Myocyte (in vitro differentiated cells): ENCODE measurements at places on chromosomes 2 and 18. TPM values are rescaled to one million over a fixed set of nuclear protein-coding genes. Genes with fewer than 3 reads are reported as not detected.

DNA sequence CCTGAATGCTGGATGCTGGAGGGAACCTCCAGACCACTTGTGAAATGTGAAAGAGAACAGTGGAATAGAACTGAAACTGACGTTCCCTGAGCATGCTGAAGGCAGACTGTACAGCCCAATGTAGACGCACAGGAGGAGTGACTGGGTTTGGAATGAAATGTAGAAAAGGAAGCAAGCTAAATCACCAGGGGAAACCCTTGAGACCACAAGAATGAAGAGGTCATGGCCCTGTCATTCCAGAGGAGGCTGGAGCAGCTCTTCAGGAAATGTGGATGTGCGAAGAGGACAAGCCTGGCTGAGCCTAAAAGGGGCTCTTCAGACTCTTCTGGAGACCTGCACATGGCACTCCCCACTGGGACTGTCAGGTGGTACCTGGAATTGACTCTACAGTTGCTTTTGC, 118.5 kb upstream of the ALPP start:
- DNase-seq: peak; percentile 89

GRCh38 chr2:105404736-105405135, 5.9 kb upstream of the FHL2 start:
- DNase-seq: peak; percentile 81

DNA sequence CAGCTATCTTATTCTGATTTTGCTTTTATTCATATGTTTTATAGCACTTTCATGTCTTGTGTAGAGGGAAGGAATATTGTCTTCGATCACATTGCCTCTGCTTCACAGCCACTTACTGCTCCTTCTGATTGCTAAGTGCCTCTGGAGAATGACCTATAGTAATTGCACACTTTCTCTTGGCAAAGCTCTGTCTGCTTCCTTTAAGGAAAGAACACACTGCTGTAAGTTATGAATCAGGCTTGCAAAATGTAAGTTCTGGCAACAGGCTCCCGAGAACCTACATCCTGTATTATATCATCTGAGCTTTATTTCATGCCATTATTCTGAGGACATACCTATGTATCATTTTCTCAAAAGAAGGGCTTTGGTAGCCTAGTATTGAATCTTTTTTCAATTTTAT, 170.7 kb downstream of the ZNF804A start:
- no peak for DNase-seq

The IL1RN gene
- not detected in 2 replicates for total RNA-seq

The CDKL4 gene
- 1.6 and 3.5 TPM in 2 replicates for total RNA-seq

The ASNSD1 gene
- total RNA-seq: 71.9 and 74.0 TPM in 2 replicates

DNA sequence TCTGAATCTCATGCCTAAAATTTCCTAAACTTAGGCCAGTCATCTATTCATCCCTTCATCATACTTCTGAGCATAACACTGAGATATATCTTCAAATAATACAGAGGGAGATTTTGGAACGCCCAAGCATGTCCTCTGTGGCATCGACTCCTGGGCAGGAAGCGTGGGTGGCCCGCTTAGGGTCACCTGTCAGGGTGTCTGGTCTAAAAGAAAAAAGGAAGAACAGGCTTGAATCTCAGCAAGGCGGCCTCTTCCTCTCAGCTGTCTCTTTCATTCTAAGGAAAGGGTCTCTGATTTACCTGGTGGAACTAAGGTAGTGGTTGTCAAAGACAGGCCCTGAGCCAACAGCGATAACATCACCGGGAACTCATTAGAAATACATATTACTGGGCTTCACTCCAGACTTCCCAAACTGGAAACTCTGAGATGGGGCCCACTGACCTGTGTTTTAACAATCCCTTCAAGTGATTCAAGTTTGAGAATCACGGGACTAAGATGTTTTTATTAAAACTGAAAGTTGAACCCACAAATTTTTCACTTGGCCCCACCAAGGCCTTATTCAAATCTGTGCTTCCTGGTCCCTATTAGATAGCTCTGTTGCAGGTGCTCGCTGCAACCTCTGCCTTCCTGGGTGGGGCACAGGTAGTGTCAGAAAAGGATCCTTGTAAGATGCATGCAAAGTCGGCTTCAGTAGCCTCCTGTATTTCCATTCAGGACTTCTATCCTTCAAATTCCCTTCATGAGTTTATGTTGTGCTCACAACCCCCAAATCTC, 162.3 kb upstream of the CCDC68 start:
- no peak for DNase-seq

- DNase-seq: no peak
These were observed 89.8 kb downstream of the KLHL14 start for GRCh38 chr18:32683044-32683443.

DNA sequence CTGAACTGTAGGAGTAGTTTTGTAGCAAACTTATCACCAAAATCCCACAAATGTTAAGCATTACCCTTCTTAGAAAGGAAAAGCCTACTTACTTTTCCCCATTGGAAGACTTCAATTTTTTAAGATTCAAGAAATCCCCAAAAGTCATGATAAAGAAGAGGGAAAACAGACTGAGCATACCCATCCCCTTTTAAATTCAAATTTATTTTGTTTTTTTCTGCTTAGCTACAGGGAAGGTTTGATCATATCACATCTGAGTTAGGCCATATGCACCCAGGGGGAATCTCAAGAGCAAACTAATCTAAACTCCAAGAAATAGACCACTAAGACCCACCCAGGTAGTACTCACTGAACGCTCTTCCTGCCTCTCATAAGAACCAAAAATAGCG, 174.6 kb downstream of the TGIF1 start:
- DNase-seq: no peak

The TFPI gene
- total RNA-seq: 151 and 170 TPM in 2 replicates

GRCh38 chr2:111706481-111707001, 177.5 kb downstream of the ANAPC1 start:
- DNase-seq: no peak

DNA sequence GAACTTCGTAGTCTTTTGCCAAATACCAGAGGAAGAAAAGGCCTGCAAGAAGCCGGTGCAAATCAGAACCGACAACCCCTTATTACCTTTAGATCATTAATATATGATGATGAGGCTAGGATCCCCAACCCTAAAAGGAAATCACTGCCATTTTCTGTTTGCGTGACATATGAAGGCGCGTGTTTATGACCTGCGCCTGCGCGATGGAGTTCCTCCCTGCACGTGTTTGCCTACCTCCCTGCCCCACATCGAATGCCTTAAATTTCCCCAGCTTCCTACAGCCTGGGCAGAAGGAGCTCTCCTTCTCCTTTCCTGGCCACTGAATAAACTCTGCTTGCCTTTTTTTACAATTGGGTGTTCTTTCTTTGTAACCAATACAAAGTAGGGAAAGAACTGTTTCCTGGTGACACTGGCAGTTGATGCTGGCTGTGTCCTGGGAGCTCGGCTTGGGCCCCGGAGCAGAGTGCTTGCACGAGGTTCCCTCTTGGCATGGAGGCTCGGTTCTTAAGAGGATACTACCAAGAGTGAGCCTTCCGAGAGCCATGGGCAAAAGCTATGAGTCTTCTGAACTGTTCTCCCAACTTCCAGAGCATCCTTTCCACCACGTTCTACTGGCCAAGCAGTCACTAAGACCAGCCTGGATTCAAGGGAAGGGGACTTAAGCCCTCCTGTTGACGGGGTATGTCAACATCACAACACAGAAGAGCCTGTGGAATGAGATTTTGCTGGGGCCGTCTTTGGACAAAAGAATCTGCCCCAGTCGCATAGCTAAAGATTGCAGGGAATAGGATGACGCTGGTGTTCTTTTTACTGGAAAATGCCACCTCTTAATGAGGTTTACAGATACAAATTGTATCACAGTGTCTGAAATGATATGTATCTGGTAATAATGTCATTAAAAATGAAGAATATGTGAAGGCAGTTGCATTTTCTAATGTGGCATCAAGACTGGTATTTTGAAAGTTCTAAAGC, 179.8 kb downstream of the SH3BP4 start:
- no peak for DNase-seq

GRCh38 chr2:68853035-68853434, 18.2 kb downstream of the BMP10 start:
- DNase-seq: no peak

GRCh38 chr2:82539280-82539621, 1919.8 kb downstream of the SUCLG1 start:
- DNase-seq: no peak

DNA sequence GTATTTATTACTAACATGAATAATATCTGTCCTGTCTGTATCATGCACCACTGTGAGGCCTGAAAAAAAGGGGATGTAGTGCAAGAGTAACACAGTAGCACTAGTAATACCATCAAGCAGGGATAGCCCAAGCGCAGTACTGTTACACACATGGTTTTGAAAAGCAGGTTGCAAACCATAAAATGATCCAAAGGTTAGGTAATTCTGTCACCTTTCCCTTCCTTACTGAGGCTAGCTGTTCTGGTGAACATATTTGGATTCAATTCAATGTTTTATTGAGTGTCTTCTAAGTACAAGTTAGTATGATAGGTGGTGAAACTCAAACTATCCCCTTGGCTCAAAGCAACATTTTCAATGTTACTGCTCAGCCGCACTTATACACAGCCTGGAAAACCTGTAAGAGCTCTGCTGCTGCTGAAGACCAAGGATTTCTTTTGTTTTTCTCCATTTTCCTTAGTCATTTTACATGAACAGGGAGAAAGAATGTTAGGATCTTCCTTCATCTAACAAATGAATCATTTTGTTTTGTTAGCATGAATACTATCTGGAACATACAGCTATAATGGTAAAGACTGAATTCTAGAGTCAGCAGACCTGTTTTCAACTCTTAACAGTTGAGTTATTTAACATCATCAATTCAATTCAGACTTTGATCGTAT, 102.5 kb upstream of the ITPRID2 start:
- no peak for DNase-seq

The GIGYF2 gene
- 63.3 and 67.8 TPM in 2 replicates for total RNA-seq

The IL36A gene
- not detected in 2 replicates for total RNA-seq

The HOXD3 gene
- not detected in 2 replicates for total RNA-seq

The SF3B1 gene
- 285 and 321 TPM in 2 replicates for total RNA-seq

The POTEJ gene
- total RNA-seq: not detected in 2 replicates

DNA sequence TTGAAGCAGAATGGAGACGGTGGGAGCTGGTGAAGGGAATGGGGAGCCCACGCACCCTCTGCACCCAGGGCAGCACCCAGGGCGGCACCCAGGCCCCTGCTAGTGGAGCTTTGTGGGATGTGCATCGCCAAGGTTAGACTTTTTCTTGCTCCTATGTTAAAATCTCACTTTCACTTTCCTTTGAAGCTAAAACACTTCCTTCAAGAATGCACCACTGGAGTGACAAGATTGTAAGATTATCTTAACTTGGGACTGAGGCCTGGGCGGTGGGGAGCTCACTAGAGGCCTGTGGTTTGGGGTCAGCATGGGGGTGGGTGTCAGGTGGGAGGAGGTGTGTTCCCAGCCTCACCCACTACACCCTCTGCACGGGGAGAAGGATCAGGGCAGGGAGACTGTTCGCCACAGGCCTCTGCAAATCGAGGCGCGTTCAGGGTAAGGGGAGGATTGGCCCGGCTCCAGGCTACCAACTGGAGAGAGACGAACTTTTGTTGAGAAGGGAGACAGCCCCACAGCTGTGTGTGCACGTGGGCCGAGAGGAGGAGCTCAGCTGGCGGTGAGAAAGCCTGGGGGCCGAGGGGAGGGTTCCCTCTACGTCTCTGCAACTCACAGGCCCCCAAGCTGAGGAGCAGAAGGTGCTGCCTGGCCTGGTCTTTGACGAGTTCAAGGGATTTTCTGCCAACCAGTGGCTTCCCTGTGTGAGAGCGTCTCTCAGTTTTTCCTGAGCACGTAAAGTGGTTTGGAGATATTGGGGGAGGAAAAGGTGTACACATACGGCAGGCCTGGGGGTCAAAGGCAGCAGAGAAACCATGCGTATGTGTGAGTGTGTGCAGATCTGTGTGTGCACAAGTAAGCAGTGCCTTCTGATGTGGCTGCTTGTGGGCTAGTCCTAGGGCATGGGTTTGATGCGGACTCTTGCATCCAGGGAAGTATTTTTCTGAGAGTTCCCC, 147.7 kb downstream of the KLHL29 start:
- DNase-seq: no peak

The PLB1 gene
- 0.24 and 0.31 TPM in 2 replicates for total RNA-seq

DNA sequence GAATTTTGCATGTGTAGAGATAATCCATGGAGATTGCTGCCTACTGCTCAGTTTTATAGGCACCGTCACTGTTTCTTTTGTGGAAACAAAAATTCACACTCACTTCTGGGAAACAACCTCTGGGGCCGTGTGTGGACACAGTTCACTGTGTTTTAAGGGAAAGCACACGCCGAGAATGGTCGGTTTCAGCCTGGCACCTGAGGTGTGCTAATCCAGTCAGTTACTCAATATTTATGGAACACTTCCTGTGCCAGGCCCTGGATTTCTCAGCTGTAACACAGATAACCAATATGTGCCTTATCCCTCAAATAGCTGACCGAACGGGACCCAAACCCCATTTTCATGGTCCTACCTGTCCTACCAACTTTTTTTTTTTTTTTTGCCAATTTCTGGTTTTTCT, 179.6 kb downstream of the MGAT5 start:
- DNase-seq: no peak

- no peak for DNase-seq
These were observed 80.4 kb downstream of the LIMS1 start for GRCh38 chr2:108614659-108615058.

- no peak for DNase-seq
These were observed 12.2 kb upstream of the COL5A2 start for GRCh38 chr2:189191766-189192165.

GRCh38 chr2:33246432-33246831, 230.0 kb upstream of the RASGRP3 start:
- no peak for DNase-seq

DNA sequence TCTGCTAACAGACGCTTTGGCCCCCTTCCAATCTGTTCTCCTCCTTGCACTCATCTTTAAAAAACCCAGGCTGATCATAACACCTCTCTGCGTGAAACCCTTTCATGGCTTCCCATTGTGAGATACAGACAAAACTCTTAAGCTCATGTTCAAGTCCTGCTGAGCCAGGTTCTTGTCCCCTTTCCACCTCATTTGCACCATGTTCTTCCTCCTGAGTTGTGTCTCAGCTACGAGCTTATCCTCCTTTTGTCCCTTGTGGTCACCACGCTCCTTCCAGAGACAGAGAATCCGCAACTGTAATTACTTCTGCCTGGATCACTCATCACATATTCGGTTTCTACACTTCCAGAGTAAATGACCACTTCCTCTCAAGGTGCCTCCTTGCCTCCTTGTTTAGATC, 238.8 kb downstream of the ACTR3 start:
- no peak for DNase-seq

The IL36RN gene
- total RNA-seq: not detected in 2 replicates

- no peak for DNase-seq
These were observed 188.7 kb upstream of the APCDD1 start for GRCh38 chr18:10265560-10266333.

DNA sequence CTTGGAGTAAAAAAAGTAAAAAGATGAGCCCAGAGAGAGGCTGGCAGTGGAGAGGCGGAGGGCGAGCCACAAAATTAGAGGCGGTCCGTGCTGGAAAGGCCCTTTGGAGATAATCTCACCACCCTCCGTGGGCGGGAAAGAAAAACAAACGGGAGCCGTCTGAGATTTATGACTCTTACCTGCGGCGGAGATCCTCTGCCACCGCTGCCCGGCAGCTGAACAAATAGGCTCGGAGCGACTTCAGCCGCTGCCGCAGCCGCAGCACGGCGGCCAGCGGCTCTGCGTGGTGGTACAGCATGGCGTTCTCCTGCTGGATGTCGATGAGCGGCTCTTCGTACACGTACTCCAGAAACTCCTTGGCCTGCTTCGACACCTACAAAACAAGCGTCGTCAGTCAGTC, 94.6 kb downstream of the PLEKHM3 start:
- no peak for DNase-seq

The PRKD3 gene
- total RNA-seq: 19.6 and 24.2 TPM in 2 replicates
